Cerebellum (tissue), 4 donors: ENCODE measurements at places on chromosomes 4 and X. TPM values are rescaled to one million over a fixed set of nuclear protein-coding genes. Genes with fewer than 3 reads are reported as not detected.

- peak; percentile 15 for DNase-seq
Observed at GRCh38 chrX:107484002-107484726, 34.7 kb downstream of the FRMPD3 start.

GRCh38 chr4:94598758-94599157, 147.0 kb downstream of the PDLIM5 start:
- DNase-seq = no peak

The PIR gene
- 1.7 TPM for total RNA-seq

The EFHC2 gene
- total RNA-seq = 3.4 TPM
